ENCODE measurements at places on chromosomes 16 and 17.

- DNase-seq, result no peak
Measured at GRCh38 chr16:3022684-3023414, 893 bp downstream of the HCFC1R1 start.

DNA sequence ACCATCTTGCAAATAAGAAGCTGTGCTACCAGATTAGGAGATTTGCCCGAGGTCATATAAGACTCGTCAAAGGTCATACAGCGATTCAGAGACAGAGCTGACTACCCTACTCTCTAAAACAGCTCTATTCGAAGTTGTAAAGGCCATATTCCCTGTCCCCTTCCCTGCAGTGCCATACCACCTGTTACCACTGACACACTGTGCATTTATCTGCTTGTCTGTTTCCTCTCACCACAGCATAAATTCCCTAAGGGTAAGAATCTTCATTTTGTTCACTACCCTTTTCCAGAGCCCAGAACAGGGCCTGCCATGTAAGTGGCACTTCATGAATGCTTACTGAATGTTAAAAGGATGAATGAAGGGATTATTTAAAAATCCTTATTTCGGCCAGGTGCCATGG is 3.4 kb upstream of the KSR1 start:
- DNase-seq, result no peak

GRCh38 chr17:77592106-77592865 is 366.2 kb upstream of the TNRC6C start:
- DNase-seq, result no peak

DNA sequence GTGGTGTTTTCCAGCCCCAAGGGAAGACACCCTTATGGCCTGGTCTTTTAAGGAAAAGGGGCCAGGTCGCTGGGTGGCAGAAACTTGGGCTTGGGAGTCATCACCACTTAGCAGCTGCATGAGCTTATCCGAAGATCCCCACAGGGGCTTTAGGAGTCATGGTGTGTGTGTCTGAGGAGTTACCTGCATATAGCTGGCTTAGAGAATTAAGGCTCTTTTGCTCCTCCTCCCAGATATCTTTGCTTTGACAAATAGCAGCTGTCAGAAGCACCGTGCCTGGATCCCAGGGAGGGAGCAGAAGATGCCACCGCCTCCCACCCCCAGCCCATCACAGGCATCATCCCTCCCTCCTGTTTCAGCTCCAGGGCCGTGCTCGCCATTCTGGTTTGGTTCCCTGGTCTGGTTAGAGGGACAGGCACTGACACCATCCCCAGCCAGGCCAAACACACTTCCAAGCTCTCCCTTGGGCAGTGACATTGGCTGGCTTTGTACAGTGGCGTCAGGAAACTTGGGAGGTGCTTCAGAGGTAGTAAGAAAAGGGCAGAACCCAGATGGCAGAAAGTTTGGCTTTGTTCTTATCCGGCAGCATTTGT is 17.4 kb downstream of the LDHD start:
- no peak for DNase-seq

- no peak for DNase-seq
Measured at GRCh38 chr16:149024-149660, 3.3 kb upstream of the HBZ start.

- no peak for DNase-seq
Measured at GRCh38 chr17:48726916-48727286, 1.6 kb downstream of the HOXB13 start.

GRCh38 chr17:73192894-73193701 is at the start of gene COG1:
Gene COG1 (plus strand): TSS chr17:73193055. CDS start chr17:73193070, 15 bp downstream.
- no peak for DNase-seq

- DNase-seq, result no peak
Measured at GRCh38 chr16:87474566-87474996, 18.2 kb downstream of the ZCCHC14 start.

- DNase-seq, result no peak
Measured at GRCh38 chr16:12747827-12748226, 55.9 kb downstream of the CPPED1 start.

GRCh38 chr16:58931436-58931835 is 197.3 kb upstream of the GOT2 start:
- DNase-seq, result no peak

Data from epithelial cell of prostate (primary cell).